ENCODE measurements at places on chromosomes 13 and 19.

DNA sequence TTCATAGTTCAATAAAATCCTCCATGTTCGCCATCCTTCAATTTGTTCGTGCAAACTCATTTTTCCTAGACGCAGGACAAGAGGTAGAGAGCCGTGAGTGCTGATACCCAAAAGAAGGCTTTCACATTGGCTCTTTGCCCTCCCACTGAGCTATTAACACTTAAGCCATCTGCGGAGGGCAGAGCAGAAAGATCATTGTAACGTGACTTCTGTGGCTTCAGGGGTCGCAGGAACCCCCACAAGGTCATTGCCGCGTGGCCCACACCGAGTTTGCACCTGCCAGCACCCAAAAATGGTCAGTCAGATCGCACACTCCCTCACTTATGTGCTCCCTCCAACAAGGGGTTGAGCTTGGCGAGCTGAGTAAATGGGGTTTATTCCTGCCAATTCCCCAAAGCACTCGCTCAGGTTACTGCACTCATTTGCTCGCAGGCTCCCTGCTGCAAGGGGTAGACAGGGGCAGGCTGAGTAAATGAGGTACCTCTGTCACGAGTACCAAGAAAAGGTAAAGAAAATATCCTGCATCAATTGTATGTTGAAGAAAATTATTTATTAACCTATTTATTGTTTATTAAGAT lies 144.1 kb downstream of the PRR20E start:
- DNase-seq = no peak

DNA sequence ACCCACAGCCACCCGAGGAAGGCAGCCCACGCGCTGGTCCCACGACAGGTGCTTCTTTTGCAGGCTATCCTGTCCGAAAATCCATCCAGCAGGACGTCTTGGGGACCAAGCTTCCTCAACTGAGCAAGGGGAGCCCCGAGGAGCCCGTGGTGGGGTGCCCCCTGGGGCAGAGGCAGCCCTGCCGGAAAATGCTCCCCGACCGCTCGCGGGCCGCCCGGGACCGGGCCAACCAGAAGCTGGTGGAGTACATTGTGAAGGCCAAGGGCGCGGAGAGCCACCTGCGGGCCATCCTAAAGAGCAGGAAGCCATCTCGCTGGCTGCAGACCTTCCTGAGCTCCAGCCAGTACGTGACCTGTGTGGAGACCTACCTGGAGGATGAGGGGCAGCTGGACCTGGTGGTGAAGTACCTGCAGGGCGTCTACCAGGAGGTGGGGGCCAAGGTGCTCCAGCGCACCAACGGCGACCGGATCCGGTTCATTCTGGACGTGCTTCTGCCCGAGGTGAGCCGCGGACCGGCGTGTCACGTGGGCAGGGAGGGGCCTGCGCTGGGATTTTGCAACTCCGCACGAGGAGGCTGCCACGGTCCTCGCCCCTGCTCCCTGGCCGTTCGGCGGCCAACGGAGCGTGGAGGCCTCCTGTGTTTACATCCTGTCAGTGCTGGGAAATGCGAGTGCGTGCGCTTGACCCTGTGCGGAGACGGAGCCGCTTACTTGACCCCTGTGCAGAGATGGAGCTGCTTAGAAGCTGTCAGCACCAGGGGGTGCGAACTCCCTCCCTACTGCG lies 12.9 kb upstream of the NDUFS7 start:
- DNase-seq = no peak

GRCh38 chr13:31875134-31875533 lies 135.8 kb downstream of the RXFP2 start:
- DNase-seq = no peak

DNA sequence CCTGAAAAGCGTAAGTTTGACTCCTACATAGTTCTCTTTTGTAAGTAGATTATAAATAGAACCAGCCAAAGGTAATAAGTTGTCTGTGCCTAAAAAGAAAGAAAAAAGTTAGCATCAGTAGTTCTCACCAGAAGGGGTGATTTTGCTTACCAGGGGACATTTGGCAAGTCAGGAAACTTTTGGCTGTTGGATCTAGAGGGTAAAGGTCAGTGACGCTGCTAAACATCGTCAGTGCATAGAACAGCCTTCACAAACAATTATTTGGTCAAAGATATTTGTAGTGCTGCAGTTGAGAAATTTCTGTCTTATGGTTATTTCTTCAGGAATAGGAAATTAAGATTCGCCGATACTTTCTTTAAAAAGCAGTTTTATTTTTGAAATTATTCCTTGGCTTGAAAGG lies 2.0 kb downstream of the USPL1 start:
- DNase-seq = no peak

DNA sequence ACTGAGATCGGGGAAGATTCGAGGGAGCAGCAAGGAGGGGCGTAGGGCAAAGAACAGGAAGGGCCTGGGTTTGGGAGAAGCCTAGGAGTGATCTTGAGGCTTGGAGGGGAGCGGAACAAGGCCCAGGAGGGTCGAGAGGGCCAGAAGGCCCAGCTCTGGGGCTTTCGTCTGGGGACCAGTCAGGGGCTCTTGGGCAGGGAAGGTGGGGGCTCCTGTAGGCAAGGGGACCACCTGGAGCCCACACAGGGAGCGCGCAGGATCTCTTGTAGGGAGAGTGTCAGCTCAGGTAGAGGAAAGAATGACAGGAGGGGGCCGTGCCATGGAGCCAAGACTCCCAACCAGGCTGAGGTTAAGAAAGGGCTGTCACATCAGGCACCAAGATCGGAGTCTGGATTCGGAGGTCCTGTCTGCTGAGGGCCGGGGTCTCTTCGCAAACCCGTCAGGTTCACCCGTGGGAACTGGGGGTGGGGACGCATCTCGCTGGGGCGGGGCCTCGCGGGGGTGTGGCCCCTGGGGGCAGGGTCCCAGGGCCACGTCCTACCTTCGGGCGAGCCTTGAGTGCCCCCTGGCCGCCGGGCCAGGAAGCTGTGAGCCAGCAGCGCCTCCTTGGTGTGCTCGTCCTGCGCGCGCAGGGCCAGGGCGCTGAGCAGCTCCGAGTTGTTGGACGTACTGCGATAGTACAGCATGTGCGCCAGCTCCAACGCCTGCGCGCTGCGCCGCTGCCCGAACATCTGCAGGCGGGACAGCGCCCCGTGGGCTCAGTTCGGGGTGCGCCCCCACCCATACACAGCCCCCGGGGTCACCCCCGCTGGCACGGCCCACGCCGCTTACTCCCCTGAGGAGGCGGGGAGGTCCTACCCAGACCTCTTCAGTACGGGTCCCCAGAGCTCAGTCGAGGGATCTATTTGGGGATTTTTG lies 8.4 kb downstream of the EMP3 start:
- DNase-seq = peak; percentile 100

- no peak for DNase-seq
These were observed 685 bp downstream of the VWA8 start for GRCh38 chr13:41960211-41960636.

Measured in NB4 (cell line).